ENCODE measurements at places on chromosomes 5 and 9.

DNA sequence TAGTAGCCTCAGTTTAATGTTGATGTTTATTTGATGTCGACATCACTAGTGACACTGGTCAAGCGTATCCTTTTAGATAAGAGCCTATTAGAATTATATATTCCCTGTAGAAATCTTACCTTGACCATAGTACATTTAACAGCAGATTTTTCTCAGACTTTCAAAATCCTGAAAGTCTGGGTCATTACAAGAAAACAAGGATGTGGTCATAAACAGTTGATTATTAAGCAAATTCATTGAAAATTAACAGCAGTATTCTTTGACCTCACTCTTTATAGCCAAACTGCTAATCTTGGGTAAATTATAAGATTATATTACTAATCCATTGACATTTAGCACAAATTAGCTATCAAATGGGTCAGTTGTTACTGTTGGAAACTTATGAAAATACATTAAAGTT lies 83.4 kb downstream of the GHR start:
- DNase-seq, result no peak
- H3K27ac ChIP-seq, result no peak overlapping the region
- no peaks in the 10 kb centered on the region for H3K36me3 ChIP-seq
- no peak overlapping the region for H3K4me3 ChIP-seq
- H3K27me3 ChIP-seq, result peaks cover 2% of the 10 kb centered on the region

- no peak within 1 kb of the TSS for H3K27ac ChIP-seq
- H3K4me1 ChIP-seq, result peaks cover 6% of the 10 kb centered on the region
- peak within 1 kb of the TSS; percentile 87 for H3K4me3 ChIP-seq
- DNase-seq, result peak; percentile 69
- H3K27me3 ChIP-seq, result peaks cover 5% of the 10 kb centered on the region
Measured at GRCh38 chr9:113376634-113377567, at the start of gene HDHD3. Gene HDHD3 (minus strand): TSS chr9:113376986. CDS start chr9:113374354, 2,632 bp downstream.

DNA sequence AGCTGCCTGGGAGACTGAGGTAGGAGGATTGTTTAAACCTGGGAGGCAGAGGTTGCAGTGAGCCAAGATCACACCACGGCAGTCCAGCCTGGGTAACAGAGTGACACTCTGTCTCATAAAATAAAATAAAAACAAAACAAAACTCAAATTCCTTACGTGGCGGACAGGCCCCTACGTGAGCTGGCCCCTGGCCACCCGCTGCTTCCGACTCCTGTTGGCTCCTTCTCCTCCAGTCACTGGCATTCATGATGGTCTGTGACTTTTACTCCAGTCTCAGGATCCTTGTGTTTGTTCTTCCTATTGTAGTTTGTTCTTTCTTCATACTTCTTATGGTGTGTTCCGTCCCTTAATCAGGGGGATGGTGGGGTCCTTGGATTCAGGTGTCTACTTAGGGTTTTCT lies 28.5 kb upstream of the ZFR start:
- no peak for DNase-seq
- no peaks in the 10 kb centered on the region for H3K36me3 ChIP-seq
- no peaks in the 10 kb centered on the region for H3K27me3 ChIP-seq
- no peak overlapping the region for H3K4me3 ChIP-seq
- H3K4me1 ChIP-seq, result no peaks in the 10 kb centered on the region
- no peak overlapping the region for H3K27ac ChIP-seq

- H3K36me3 ChIP-seq, result no peaks in the 10 kb centered on the region
- no peak for DNase-seq
- no peaks in the 10 kb centered on the region for H3K27me3 ChIP-seq
- H3K4me3 ChIP-seq, result no peak overlapping the region
Measured at GRCh38 chr9:9752722-9753121, 860.1 kb downstream of the PTPRD start.

GRCh38 chr5:143648696-143649095 lies 163.3 kb upstream of the HMHB1 start:
- no peaks in the 10 kb centered on the region for H3K36me3 ChIP-seq
- H3K4me1 ChIP-seq, result no peaks in the 10 kb centered on the region
- no peak overlapping the region for H3K4me3 ChIP-seq

GRCh38 chr5:169374761-169375160 lies 73.8 kb upstream of the SLIT3 start:
- no peaks in the 10 kb centered on the region for H3K36me3 ChIP-seq
- no peak for DNase-seq
- H3K27ac ChIP-seq, result no peak overlapping the region
- peaks cover 5% of the 10 kb centered on the region for H3K4me1 ChIP-seq
- no peak overlapping the region for H3K4me3 ChIP-seq
- H3K27me3 ChIP-seq, result peaks cover 2% of the 10 kb centered on the region

Data from endothelial cell (in vitro differentiated cells).